ENCODE measurements at places on chromosomes 5 and 9.

GRCh38 chr5:135046661-135047346 lies 12.8 kb upstream of the PITX1 start:
- DNase-seq = no peak

- no peak for DNase-seq
Observed at GRCh38 chr5:176854164-176854563, 43.8 kb downstream of the UNC5A start.

GRCh38 chr5:124746916-124747790 lies 714 bp upstream of the ZNF608 start:
- no peak for DNase-seq

GRCh38 chr9:130266236-130267098 lies 907 bp downstream of the HMCN2 start:
- DNase-seq = no peak

DNA sequence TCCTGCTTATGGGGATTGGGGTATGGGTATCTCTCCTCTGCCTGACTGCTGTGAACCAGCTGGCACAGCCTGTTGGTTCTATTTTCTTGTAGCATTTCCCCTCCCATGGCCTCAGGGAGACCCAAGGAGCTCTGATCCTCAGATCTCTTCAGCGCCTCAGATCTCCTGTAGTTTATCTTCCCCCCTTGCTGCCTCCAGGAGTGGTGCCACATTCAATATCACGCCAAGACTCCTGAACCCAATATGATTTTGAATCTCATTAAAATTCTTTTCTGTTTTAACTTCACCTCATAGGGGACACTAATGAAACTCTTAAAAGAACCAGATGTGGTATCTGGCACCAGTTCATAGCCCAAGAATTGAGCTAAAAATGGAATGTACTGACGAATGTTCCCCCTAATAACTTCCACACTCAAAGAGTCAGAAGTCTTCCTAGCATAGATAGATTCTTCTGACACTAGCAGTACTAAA lies 59.6 kb upstream of the LIFR start:
- DNase-seq = no peak

DNA sequence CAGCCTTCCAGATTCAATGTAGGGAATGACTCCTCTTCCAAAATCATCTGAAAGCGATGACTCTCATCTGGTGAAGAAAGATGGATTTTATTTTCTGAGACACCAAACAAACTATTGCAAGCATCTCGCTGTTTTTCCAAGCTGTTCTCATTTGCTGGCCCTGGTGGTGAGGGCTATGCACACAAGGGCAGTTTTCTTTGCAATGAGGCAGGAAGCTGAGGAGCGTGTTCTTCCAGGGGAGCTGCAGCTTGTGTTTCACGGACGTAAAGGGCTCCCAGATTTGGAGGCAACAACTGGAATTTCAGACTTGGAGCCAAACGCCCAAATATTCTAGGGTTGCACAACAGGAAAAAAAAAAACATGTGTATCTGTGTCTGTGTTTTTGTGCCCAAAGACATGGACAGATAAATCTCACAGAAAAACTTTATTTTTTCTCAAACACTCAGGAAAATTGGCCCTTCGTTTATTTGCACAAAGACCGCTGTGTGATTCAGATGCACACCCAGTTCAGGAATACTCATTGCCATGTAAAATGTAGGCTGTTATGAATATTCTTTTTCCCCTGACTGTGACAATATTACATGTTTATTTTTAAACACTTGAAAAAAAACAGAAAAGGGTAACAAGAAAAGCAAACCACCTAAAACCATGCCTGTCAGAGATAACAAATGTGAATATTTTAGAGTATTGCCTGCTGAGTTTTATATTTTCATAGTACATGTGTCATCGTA lies 151.3 kb downstream of the GAS1 start:
- no peak for DNase-seq

- DNase-seq = no peak
Observed at GRCh38 chr9:100030548-100030947, 68.3 kb downstream of the ERP44 start.

DNA sequence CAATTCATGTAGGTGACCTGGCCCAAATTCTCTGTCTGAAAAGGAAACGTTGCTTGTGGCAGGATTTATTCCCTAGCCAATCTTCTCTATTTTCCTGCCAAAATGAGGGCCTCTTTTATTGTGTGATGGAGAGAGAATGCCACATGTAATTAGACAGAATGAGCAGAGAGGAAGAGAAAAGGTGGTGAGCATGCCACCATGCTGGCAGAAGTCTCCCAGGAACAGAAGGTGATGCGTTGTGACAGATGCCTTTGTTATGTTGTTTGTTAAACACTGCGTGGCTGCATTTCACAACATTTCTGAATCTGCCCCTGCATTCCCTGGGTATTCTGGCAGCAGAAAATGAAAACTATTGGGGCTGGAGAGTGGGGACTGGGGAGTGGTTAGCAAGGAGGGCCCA lies 577.6 kb downstream of the TLR4 start:
- DNase-seq = no peak

- DNase-seq = no peak
Observed at GRCh38 chr9:86706391-86706790, 240.9 kb downstream of the GAS1 start.

DNA sequence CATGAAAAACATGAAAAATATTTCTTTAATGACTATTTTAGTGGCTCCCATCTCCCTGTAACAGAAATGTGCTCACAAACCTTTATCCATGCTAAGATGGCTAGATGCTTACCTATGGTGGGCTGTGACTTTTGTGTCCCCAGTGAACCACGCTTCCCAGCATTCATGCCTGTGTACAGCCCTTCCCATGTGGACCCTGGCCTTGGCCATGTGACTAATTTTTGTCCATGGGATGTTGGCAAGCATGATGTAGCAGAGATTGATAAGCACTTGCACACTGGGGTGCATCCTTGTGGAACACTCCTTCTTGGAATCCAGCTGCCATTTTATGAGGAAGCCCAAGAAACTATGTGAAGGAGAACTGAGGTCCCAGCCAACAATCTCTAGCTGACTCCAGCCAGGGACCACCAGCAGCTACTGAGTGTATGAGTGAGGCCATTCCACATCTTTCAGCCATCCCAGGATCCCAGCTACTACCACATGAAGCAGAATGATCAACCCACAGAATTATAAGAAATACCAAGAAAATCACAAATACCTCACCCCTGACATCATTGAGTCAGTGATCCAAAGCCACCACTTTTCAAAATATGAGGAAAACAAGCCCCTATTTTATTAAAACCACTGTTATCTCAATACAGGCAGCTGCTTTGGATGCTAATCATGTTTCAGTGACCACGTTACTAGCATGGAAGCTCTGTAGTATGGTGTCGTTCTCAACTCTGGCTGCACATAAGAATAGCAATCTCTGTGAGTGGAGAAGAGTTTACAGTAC lies 16.1 kb upstream of the RAI14 start:
- no peak for DNase-seq

DNA sequence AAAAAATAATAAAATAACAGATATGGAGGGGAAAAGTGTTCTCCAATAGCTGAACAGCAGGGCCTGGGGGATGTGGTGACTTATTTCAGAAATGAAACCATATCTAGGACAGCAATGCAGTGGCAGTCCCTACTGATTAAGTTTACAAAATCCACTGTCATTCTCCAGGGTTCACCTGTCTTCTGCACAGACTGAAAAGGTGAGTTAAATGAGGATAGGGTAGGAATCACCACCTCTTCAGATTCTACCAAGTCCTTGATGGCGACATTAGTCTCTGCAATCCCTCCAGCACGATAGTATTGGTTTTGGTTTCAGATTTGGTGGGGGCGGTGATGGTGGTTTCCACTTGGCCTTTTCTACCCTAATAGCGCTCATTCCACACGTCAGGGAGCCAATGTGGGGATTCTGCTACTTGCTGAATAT lies 32.3 kb upstream of the NPM1 start:
- DNase-seq = no peak

DNA sequence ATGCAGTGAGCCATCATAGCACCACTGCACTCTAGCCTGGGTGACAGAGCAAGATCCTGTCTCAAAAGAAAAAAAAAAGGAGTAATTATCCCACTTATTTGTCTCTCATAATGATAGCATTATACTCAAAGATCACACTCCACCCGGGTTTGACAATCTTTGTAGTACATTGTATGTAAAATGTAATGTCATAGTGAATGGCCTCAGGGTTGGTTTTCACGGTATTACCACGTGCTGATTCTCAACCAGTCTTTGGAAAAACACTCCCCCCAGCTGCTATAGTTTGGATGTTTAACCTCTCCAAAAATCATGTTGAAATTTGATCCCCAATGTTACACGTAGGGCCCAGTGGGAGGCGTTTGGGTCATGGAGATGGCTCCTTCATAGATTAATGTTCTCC lies 402.4 kb upstream of the GRAMD2B start:
- no peak for DNase-seq

DNA sequence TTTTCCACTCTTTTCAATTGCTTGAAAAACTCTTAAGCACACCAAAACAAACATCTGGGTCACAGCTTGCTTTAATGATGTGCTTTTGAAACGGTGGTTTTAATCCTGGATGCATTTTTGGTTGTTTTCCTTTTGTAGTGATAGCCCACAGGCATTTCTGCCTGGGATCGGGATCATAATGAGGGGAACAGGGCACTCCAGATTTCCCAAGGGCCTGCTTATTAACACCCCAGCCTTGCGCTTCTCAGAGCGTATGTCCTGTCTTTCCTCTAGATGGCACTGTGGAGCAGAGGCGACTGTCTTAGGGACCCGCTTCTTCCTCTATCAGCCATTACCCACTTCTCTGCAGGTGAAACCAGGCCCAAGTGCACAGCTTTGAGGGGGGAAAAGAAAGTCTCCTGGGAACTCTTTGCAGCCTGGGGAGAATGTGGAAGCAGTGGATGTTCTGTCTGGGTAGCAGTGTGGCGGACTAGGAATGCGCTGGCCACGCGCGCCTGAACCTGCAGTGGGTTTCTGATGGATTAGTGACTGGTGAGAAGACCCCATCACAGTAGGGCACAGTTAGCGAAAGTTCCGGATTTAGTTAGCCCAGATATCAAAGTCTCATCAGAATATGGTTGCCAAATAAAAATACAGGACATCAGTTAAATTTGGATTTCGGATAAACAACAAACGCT lies 190.1 kb downstream of the GNA14 start:
- peak; percentile 48 for DNase-seq

DNA sequence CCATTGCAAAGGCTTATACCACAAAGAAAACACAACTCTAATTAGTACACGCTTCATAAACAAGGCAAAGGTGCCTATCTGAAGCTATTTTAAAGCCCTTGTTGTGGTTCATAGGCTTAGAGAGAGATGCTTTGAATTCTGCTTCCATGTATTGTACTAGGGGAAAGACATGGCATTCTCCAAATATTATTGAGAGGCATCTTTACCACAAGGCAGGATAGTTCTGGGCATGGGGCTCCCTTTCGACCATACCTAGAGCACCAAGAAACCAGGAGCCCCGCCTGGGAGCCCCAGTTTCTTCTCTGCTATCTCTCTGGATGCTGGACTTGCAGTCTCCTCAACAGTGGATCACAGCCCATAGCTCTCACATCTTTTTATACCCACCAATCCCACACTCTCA lies 93.7 kb downstream of the NFIB start:
- DNase-seq = no peak

GRCh38 chr9:113899205-113899604 lies 23.1 kb downstream of the ZNF618 start:
- no peak for DNase-seq

DNA sequence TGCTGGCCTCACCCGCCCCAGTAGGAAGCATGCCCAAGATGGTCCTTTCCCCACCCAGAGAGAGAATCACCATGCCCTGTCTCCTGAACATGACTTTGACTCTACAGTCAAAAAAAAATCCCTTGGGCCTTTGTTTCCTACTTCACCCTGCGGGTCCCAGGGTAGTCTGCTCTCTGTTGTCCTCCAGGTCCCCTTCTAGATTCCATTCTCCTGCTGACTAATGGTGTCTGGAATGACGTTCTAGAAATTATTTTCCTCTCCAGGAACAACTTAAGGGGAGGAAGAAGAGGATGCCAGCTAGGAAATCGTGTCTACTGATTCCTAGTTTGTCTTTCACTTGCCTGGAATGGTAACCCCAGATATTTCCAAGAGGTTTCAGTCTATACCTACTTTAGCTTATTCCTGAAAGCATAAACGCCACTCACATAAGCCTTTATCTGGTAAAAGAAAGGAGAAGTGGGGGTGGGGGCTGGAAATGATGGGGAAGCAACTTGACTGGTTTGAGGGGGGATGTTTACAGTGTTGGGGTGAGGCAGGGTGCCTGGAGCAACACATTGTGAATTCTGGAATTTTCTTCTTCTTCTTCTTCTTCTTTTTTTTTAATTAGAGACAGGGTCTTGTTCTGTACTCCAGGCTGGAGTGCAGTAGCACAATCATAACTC lies 93.9 kb downstream of the SNX18 start:
- DNase-seq = no peak

- DNase-seq = no peak
Observed at GRCh38 chr5:169592937-169593650, 9.5 kb downstream of the SPDL1 start.

- DNase-seq = no peak
Observed at GRCh38 chr5:11640158-11640873, 263.9 kb downstream of the CTNND2 start.

DNA sequence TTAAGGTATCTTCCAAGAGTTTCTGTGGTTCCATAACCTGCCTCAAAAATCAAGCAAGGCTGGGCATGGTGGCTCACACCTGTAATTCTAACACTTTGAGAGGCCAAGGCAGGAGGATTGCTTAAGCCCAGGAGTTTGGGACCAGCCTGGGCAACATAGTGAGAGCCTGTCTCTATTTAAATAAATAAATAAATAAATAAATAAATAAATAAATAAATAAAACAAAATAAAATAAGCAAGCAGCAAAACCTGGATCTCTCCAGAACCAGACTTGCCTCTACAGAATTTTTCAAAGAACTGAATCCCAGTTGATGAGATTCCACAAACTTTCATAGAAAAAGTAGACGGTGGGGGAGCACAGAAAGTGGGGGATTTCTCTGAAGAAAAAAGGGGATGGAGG lies 12.3 kb downstream of the SERINC5 start:
- DNase-seq = no peak

- no peak for DNase-seq
Observed at GRCh38 chr5:66875315-66875714, 279.1 kb downstream of the MAST4 start.

DNA sequence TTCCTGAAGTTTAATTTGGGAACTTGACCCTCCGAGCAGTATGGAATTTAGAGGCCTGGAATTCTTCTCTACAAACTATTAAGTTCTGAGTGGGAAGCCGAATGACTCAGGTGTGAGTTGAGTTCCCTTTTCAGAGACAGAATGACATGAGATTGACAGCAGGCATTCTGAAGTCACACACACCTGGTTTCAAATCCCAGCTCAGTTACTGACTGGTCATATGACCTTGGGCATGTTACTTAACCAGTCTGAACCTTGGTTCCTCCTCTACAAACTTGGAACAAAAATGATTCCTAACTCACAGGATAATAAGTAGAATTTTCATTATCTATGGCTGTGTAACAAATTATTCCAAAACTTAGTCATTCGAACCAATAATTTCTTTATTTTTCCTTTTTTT lies 45.5 kb upstream of the GPBP1 start:
- DNase-seq = no peak
